Panc1 (cell line): ENCODE measurements at places on chromosomes 16 and 17. TPM values are rescaled to one million over a fixed set of nuclear protein-coding genes. Genes with fewer than 3 reads are reported as not detected.

GRCh38 chr17:57578608-57579225 lies 166.4 kb downstream of the CCDC182 start:
- DNase-seq, result no peak
- no peaks in the 10 kb centered on the region for H3K4me1 ChIP-seq
- no peaks in the 10 kb centered on the region for H3K36me3 ChIP-seq
- H3K4me3 ChIP-seq, result no peak overlapping the region
- H3K27ac ChIP-seq, result no peak overlapping the region

DNA sequence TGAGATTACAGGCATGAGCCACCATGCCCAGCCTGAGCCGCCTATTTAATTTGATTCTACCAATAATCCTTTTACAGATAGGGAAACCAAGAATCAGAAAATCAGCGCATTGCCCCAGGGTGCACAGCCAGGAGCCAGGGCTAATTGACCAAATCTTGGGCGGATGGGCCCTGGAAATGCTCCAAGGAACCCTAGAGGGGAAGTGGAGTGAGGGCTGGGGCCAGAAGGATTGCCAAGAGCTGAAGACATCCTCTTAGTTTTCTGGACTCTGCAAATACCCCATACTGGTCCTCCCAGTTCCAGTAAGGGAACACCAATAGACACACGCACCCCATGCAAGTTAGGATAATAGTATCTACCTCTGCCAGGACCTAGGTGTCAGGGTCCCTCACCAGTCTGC lies 3.8 kb downstream of the FHOD1 start:
- H3K27me3 ChIP-seq, result no peaks in the 10 kb centered on the region
- H3K27ac ChIP-seq, result no peak overlapping the region

DNA sequence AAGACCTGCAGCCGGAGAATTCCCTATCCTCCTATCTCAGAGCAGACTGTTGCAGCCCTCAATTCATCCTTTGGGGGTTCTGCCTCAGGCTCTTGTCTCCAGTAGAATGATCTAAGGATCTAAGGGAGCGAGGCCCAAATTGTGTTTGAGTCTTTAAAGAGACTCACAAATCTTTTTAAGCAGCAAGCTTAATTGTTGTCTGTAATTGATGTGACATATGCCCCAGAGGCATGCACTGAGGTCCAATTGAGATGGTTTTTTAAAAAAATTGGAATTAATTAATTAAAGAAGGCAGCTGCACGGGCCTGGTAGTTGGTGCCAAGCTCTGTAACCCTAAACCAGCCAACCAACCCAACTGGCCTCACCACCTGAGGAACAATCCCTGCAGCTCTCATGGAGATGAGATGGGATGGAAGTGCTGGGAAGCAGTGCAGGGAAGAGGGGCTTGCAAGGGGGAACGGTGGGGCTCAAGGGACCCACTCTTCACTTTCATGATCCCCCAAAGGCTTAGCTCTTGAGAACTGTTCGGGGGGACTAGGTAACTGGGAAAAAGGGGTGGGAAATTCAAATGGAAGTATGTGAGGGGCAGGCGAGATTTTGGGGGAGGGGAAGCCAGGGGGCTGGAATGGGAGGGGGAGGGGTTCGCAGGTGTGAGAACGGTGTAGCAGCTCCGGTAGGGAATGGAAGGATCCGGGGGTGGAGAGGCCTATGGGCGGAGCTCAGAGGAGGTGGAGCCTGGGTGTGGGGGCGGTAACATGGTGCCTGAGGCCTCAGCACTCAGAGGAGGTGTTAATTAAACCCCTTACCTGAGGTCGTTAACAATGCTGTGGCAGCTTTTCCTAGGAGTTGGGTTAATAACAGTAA lies 9.2 kb upstream of the ZNF652 start:
- H3K36me3 ChIP-seq, result no peaks in the 10 kb centered on the region
- no peak overlapping the region for H3K27ac ChIP-seq
- H3K4me1 ChIP-seq, result no peaks in the 10 kb centered on the region
- no peak for DNase-seq
- H3K4me3 ChIP-seq, result no peak overlapping the region
- no peaks in the 10 kb centered on the region for H3K27me3 ChIP-seq

DNA sequence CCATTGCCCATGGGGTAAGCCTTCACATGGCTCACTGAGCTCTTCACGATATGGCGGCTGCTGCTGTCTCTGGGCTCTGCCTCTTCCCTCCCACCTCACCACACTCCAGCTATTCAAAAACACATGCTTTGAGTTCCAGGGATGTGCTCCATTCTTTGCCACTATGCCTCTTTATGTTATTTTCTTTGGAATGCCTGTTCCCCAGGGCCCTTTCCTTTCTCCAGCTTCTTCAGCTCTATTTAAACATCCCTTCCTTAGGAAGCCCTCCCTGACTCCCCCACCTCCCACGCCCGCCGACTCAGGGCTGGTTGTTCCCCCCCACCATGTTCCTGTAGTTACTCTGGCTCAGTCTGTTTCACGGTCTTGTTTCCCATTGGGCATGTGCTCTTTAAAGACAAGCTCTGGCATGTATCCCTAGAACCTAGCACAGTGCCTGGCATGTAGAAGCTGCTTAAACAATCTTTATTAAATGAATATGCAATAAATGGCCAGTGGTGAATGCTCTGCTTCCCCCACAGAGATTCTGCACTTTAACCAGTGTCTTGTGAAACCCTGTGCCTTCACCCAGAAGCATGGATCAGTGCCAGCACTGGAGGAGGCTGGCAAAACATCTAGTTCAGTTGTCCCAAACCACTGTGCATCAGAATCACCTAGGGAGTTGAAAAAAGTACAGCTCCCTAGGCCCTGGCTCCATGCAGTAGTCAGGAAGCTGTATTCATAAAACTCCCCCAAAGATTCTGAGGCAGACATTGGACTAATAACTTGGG lies 6.9 kb downstream of the MYCBPAP start:
- no peaks in the 10 kb centered on the region for H3K27me3 ChIP-seq
- H3K27ac ChIP-seq, result no peak overlapping the region
- H3K4me1 ChIP-seq, result no peaks in the 10 kb centered on the region
- no peak for DNase-seq
- H3K4me3 ChIP-seq, result no peak overlapping the region
- H3K36me3 ChIP-seq, result no peaks in the 10 kb centered on the region

C1QTNF1 gene
- 1.5 TPM for total RNA-seq
